Ovary (tissue), 10 donors: ENCODE measurements at places on chromosomes 16 and 17. TPM values are rescaled to one million over a fixed set of nuclear protein-coding genes. Genes with fewer than 3 reads are reported as not detected.

DNA sequence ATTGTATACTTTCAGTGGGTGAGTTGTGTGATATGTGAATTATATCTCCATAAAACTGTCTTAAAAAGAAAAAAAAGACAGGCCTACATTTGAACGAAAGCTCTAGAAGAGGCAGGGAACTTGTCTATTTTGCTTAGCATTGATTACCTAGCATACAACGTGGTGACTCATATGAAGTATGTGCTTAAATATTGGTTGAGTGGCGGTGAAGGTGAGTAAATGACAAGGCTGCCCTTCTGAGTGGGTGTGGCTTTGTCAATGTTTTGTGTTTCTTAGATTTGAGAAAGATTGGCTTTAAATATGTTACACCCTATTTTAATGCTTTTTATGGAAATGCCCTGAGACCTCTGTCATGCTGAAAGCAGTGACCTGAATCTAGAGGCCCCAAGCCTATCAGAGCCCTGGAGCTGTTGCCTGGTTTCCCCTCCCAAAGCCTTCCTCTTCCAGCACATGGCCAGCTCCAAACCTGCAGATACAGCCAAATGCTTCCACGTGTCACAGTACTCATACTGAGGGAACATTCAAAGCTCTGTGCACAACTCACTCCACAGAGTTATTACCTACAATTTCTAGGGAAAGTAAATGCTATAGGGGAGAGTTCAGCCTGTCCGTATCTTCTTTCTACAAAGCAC lies 260.0 kb downstream of the PHKB start:
- DNase-seq: no peak
- H3K27ac ChIP-seq: no peak overlapping the region
- H3K27me3 ChIP-seq: no peaks in the 10 kb centered on the region
- no peaks in the 10 kb centered on the region for H3K4me1 ChIP-seq
- no peaks in the 10 kb centered on the region for H3K36me3 ChIP-seq

DNA sequence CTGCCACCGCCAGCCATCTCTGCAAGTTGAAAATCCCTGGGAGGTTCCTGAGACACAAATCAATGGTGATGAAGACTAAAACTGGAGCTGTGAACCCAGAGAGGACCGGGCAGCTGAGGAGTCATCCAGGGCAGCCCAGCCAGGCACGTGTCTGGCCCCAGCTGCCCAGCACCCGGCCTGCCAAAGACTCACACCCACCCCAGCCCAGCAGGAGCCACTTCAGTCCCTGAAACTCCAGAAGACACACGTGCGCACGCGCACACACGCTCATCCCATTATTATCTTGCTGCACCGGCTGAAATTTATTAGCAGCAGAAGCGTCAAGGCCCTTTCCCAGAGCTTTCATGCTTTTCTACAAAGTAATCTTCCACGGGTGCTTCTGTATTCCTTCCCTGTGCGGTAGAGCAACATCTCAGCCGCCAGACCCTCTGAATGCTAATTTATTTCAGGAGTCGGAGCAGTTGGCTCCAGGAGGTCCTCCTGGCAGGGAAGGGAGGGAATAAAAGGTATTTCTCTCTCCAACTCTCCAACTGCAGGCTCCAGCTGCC lies 59.8 kb upstream of the RBFOX3 start:
- H3K27me3 ChIP-seq: no peaks in the 10 kb centered on the region
- H3K4me3 ChIP-seq: no peak overlapping the region
- H3K4me1 ChIP-seq: peaks cover 2% of the 10 kb centered on the region
- H3K36me3 ChIP-seq: no peaks in the 10 kb centered on the region

DNA sequence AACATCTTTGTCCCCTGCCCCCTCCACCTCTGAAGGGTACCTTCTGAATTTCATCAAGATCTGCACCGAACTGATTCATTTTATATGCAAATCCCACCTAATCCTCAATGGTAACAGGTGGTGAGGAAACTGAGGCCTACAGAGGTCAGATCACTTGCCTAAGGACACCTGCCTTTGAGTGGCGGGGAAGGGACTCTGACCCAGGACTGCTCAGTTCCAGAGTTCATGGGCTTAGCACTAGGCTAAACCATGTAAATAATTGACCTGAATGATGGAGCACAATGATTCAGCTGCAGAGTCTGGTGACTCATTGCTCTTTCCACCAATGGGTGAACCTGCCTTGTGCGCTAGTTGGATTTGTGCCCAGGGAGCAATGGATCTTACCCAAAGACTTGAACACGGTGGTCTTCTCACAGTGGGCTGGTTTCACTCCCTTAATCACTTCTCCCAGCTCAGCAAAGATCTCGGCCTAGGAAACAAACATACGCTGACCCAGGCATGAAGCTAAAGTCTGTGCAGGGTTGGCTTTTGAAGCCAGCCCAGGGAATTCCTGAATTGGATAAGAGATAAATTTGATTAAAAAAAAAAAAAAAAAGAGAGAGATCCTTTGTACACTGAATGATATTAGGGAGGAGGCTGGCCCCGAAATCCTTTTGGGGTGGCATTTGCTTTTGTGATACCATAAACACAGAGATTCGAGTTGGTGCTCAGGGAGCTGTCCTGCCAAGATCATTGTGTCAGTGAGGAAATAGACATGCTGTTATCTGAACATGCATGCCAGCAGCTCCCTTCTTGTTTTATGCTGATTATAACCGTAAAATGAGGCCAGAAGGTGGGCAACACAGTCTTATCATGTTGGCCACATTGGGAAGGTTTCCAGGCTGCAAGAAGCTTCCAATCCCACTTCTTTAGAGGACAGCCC lies 17.0 kb downstream of the CRYM start:
- no peak overlapping the region for H3K4me3 ChIP-seq
- no peaks in the 10 kb centered on the region for H3K27me3 ChIP-seq

- H3K27ac ChIP-seq: no peak overlapping the region
Observed at GRCh38 chr17:33228548-33228947, 64.5 kb downstream of the ASIC2 start.

The TUFM gene
- 75.7 TPM for total RNA-seq
